Activated CD4-positive, alpha-beta T cell treated with anti-CD3 and anti-CD28 coated beads for 4 hours (primary cell): ENCODE measurements at places on chromosomes 4 and X.

DNA sequence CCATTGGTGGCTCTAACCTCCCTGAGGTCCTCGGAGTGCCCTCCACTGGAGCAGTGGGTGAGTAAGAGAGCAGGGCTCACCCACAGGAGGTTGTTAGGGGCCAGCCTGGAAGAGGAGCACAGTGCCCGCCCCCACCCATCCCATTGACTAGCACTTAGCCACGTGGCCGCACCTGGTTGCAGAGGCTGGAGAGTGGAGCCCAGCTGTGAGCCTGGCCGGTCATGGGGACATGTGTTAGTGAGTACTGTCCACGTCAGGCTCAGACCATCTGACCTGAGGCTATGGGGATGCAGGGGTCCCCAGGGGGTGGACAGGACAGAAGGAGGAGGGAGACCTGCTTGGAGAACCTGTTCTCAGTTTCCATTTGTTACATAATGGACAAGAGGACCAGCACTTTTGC lies 1.4 kb upstream of the MAN2B2 start:
- DNase-seq = no peak

- DNase-seq = no peak
Observed at GRCh38 chr4:61408861-61409260, 208.7 kb downstream of the ADGRL3 start.

- DNase-seq = no peak
Observed at GRCh38 chr4:60721685-60722084, 478.4 kb upstream of the ADGRL3 start.

DNA sequence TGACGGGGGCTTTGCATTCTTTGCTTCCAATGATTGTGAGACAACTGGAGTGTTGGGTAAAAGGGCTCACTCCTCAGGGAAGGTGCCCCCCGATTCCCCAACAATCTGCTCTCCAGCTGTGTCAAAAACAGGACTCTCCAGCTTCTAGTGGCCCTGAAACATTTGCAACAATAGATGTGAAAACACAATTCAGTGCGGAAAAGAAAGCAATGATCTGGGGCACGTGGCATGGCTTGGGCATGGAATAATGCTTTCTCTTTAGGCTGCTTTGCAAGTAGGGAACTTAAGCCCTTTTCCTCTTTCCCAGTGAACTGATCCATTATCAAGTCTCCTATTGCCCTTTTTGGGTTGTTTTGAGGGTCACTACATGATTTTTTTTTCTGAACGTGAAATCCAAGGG lies 239.9 kb downstream of the C4orf33 start:
- no peak for DNase-seq

DNA sequence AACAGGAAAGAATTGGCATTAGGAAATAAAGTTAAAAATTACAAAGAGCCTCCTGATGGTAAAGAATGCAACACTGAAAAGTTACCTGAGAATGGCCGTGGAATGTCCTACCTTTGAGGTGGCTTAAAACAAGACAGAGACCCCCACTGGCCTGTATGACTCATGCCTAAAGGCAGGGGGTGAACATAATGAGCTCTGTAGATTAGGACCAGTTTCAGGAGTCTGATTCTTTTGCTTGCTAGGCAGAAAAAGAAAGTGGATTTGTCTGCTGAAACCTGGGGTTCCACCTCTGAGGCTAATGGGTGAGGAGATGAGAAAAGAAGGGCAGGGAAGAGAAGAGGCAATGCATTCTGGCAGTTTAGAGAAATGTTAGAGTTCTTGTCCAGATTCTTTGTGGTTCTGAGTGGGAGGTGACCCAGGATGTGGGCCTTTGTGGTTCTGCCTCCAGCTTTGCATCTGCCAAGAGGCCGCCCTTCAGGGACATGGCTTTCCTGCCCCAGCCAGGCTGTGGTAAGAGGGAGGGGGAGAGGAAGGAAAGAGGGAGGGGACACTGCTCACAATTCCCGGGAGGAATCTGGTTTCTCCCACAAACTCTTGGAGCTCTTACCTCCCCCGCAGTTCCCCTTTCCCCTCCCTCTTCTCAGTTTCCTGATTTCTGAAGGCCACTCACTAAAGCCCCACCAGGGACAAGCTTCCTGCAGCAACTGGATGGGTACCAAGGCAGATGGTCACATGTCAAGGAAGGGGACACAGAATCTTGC lies 109.6 kb downstream of the EFNB1 start:
- DNase-seq = no peak

GRCh38 chr4:96983830-96984229 lies 1143.9 kb downstream of the PDHA2 start:
- no peak for DNase-seq

DNA sequence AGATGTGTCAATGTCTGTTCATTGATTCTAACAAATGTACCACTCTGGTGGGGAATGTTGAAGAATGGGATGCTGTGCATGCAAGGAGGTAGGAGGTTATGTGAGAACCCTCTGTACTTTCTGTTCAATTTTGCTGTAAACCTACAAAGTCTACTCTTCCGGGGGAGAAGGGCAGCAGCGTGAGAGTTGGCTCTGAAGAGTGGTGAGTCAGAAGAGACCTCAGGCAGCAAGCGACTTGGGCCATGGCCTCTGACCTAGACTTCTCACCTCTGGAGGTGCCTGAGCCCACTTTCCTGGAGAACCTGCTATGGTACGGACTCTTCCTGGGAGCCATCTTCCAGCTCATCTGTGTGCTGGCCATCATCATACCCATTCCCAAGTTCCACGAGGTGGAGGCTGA lies 26.7 kb downstream of the MANBA start:
- no peak for DNase-seq

DNA sequence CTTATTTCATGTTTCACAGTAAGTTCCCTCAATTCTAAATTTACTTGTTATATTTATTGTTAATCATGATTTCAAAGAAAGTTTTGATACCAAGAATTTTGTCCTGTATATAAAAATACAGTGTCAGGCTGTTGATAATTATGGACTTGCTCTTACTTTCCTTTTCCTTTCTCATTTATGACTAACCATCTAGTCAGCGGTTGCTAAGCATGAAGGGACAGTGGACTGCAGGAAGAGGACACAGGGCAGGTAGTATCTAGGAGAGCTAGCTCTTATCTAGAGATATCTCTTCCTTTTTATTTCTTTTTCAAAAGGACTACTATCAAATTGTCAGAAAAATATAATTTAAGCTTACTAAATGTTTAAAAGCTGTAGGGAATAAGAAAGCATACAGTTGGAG lies 1.6 kb downstream of the OPRPN start:
- no peak for DNase-seq

GRCh38 chr4:113325876-113326615 lies 276.6 kb downstream of the ANK2 start:
- no peak for DNase-seq

- no peak for DNase-seq
Observed at GRCh38 chr4:40846532-40846931, 96.8 kb downstream of the NSUN7 start.

DNA sequence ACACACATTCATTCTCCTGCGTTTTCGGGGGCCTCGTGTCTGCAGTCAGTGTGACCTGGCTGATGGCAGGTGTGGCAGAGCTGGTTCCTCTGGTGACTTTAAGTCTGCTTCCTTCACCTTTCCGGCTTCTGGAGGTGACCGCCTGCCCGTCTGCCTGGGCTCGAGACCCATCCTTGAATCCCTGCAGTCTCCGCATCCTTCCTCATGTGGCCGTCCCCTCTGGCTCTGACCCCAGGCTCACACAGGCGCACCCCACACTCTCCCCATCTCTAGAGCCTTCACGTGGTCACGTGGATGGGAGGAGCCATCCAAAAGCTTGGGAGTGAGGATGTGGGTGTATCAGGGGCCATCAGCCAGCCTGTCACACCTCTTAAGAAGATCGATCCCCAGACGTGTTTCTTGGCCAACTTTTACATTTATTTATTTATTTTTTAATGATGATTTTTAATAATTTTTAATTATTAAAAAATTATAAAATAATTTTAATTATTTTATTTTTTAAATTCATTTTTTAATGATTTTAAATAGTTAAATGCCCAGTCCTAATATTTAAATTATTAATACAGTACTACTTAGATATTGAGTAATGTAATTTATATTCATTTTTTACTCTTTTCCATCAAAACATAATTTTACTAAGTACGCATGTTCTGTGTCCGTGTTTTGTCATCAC lies 20.9 kb downstream of the RGS12 start:
- no peak for DNase-seq

- DNase-seq = no peak
Observed at GRCh38 chr4:14083150-14083549, 455.6 kb upstream of the BOD1L1 start.

GRCh38 chr4:28117084-28117682 lies 1256.5 kb downstream of the STIM2 start:
- DNase-seq = no peak

GRCh38 chr4:15428611-15429010 lies 778 bp downstream of the C1QTNF7 start:
- no peak for DNase-seq

- DNase-seq = no peak
Observed at GRCh38 chrX:44058339-44058738, 85.1 kb upstream of the NDP start.

- DNase-seq = no peak
Observed at GRCh38 chr4:57110640-57111511, 691 bp upstream of the IGFBP7 start.

GRCh38 chrX:25096522-25097045 lies 80.8 kb upstream of the ARX start:
- DNase-seq = no peak

DNA sequence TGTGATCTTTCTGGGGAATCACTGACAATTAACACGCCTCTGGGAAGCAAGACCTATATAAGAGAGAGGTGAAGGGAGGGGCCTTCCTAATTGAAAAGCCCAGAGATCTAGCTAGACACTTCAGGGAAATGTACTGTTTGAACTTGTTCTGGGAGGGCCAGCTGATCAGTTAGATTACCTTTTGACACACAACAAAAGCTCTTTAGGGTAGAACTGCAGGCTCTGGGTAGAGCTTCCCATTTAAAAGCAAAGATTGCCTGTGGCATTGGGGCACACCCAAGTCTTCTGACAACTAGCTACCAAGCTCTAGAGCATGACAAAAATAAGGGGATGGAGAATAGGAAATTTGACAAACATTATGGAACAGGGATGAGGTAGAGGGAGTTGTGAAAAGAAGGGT lies 26.3 kb downstream of the AREG start:
- no peak for DNase-seq

GRCh38 chr4:99668472-99668871 lies 10.8 kb upstream of the C4orf54 start:
- no peak for DNase-seq

GRCh38 chr4:80841587-80842281 lies 188.8 kb upstream of the BMP3 start:
- DNase-seq = no peak

GRCh38 chr4:7153711-7154110 lies 38.6 kb upstream of the SORCS2 start:
- no peak for DNase-seq

DNA sequence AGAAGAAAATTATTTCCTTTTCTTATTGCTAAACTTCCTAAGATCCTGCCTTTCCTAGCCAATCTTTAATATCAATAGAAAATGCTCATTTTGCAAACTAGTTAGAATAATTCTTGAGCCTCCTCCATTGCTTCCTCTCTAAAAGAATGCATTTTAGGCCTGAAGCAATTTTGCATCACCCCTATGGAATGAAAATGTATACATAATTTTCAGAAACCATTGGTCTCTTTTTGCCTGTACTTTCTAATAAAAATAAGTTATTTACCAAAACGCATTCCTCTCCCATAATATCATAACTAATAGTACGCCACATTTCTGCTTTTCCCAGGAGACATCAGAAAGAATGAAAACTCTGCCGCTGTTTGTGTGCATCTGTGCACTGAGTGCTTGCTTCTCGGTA lies 1.7 kb downstream of the MUC7 start:
- no peak for DNase-seq

GRCh38 chrX:109440475-109440874 lies 41.4 kb downstream of the GUCY2F start:
- no peak for DNase-seq

- no peak for DNase-seq
Observed at GRCh38 chr4:34245276-34245675, 1999.0 kb downstream of the ARAP2 start.

GRCh38 chrX:65838674-65839073 lies 171.2 kb downstream of the MSN start:
- DNase-seq = no peak

- DNase-seq = no peak
Observed at GRCh38 chrX:24343719-24344118, 16.7 kb upstream of the SUPT20HL1 start.

GRCh38 chr4:145828802-145829485 lies 109.7 kb downstream of the ZNF827 start:
- no peak for DNase-seq

- DNase-seq = no peak
Observed at GRCh38 chr4:91837608-91838029, 466.1 kb upstream of the GRID2 start.

GRCh38 chrX:151019856-151020255 lies 36.7 kb downstream of the HMGB3 start:
- DNase-seq = no peak

- no peak for DNase-seq
Observed at GRCh38 chrX:23822841-23823240, 39.9 kb downstream of the SAT1 start.

GRCh38 chrX:11351375-11352295 lies 58.4 kb downstream of the AMELX start:
- no peak for DNase-seq

GRCh38 chrX:20838477-20838876 lies 535.7 kb upstream of the CNKSR2 start:
- no peak for DNase-seq

GRCh38 chr4:183244506-183244905 lies 75.6 kb downstream of the CLDN22 start:
- DNase-seq = no peak

DNA sequence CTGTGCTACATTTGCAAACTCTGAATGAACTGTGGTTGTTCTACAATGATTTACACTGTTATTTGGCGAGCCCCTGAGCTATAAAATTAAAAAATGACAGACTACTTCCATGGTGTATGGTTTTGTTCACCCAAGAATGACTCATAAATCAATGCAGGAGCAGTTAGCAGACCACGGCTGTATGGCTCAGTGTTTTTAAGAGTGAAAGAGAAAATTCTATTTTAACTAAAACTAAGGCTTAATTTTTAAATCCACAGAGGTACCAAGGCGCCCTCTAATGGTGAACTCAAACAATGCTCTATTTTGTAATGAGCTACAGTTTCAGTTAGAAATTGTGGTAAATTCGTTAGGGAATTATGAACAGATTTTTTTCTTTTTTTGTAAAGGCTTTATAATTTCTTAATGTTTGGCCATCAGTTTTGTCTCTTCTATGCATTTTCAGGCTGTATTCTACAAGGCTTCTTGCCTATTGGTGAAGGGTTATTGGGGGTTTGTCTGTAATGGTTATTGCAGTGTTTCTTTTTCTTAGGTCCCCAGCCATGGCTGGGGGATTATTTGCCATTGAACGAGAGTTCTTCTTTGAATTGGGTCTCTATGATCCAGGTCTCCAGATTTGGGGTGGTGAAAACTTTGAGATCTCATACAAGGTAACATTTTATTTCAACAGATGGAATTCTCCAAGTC lies 32.5 kb downstream of the HMGB2 start:
- DNase-seq = peak; percentile 14

DNA sequence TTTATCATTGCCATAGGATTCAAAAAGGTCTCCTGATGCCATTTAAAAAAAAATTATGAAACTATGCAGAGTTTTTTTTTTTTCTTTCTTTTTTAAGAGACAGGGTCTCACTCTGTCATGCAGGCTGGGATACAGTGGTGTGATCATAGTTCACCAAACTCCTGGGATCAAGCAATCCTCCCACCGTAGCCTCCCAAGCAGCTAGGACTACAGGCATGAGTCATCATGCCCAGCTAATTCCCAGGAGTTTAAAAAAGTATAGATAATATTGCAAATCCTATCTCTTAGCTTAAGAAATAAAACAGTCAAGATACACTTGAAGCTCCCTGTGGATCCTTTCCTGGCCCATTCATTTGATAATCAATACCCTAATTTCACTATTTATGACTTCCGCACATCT lies 58.6 kb upstream of the PRSS48 start:
- no peak for DNase-seq
